ENCODE measurements at places on chromosomes 12 and 14.

DNA sequence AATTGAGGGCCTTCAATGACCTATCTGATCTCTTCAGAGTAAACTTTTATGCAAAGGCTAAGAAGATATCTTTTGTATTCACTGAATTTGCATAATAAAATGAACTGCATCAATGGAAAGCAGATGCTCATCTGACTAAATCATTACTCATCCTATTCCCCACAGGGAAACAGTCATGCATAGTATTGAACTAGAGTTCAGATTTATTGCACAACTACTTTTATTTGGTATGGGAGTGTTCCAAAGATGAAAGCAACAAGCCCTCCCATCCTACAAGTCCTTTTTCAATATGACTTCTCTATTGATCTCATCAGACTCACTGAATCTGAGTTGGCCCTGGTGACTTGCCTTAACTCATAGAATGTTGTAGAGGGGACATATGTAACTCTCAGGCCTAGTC lies 159.8 kb downstream of the KITLG start:
- peak; percentile 72 for DNase-seq

GRCh38 chr12:106082216-106083175 lies 56.3 kb downstream of the NUAK1 start:
- DNase-seq, result no peak

DNA sequence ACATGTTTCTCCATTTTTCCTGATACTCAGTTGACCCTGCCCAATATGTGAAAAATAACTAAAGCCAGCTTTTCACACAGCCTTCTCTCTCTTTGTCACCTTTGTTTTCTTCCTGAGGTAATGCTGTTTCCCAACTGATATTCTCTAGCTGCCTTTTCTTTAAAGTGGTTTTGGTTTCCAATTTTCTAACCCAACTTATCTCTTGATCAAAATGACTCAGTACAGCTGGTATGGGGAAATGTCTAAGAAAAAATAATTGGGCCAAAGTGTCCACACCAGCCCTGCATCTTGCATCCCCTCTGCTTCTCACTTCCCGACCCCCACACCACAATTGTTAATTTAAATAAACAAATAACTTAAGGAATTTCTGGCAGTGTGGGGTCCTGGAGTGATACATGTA lies 193.8 kb downstream of the SYT1 start:
- DNase-seq, result no peak

- no peak for DNase-seq
Measured at GRCh38 chr14:31253746-31254471, 46.3 kb upstream of the HECTD1 start.

- no peak for DNase-seq
Measured at GRCh38 chr14:98770151-98770550, 501.8 kb downstream of the BCL11B start.

DNA sequence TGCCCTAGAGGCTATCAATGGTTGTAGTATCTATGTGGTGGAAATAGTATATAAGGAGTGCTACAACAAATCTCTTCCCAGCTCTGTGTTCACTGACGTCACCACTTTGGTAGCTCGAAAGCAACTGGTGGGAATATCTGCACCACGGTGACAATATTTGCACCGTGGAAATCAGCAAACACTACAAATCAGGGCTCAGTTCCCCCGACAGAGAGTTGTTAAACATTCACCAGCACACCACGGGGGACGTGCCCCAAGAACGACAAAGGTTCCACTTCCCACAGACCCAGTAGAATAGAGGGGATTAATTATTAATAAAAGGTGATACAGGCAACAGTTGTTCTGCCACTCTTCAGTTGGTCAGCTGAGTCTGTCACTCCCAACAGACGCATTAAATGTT lies 98.4 kb downstream of the CCDC60 start:
- DNase-seq, result no peak

GRCh38 chr12:92927436-92928281 lies 1.4 kb downstream of the EEA1 start:
- DNase-seq, result peak; percentile 37

GRCh38 chr14:76348898-76349297 lies 27.0 kb upstream of the ESRRB start:
- DNase-seq, result peak; percentile 25

GRCh38 chr12:71642264-71642663 lies 21.4 kb downstream of the ZFC3H1 start:
- no peak for DNase-seq

- DNase-seq, result no peak
Measured at GRCh38 chr14:91685600-91685999, 46.3 kb downstream of the CATSPERB start.

- DNase-seq, result no peak
Measured at GRCh38 chr14:86961106-86961716, 1031.8 kb downstream of the GALC start.

- DNase-seq, result no peak
Measured at GRCh38 chr12:110564471-110564991, 18.6 kb downstream of the PPTC7 start.

DNA sequence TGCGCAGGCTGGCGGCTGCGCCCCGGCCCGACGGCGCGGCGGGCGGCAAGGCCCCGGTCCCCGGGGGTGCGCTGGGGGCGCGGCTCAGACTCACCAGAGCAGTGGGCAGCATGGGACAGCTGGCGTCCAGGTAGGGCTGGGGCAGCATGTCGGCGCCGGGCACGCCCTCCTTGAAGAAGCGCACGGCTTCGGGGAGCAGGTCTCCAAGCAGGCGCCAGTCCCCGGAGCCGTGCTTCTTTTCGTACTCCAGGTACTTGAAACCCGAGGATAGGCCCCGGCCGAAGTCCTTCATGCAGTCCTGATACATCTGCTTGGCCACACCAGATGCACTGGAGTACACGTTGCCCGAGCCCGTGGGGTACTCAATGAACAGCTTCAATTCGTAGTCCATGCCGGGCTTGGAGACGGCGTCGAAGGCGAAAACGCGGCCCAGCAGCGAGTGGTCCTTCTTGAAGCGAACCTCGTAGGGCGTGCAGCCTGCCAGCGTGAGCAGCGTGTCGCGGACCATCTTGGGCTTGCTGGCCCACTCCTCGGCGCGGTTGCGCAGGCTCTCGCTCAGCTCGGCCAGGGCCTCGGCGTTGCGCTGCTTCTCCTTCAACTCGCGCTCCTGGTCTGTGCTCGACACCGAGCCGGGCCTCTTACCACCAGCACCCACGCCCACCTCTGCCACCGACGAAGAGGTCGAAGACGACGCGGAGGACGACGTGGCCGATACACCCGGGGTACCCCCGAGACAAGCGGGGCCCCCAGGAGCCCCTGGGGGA lies 2.2 kb downstream of the IRF2BPL start:
- no peak for DNase-seq

DNA sequence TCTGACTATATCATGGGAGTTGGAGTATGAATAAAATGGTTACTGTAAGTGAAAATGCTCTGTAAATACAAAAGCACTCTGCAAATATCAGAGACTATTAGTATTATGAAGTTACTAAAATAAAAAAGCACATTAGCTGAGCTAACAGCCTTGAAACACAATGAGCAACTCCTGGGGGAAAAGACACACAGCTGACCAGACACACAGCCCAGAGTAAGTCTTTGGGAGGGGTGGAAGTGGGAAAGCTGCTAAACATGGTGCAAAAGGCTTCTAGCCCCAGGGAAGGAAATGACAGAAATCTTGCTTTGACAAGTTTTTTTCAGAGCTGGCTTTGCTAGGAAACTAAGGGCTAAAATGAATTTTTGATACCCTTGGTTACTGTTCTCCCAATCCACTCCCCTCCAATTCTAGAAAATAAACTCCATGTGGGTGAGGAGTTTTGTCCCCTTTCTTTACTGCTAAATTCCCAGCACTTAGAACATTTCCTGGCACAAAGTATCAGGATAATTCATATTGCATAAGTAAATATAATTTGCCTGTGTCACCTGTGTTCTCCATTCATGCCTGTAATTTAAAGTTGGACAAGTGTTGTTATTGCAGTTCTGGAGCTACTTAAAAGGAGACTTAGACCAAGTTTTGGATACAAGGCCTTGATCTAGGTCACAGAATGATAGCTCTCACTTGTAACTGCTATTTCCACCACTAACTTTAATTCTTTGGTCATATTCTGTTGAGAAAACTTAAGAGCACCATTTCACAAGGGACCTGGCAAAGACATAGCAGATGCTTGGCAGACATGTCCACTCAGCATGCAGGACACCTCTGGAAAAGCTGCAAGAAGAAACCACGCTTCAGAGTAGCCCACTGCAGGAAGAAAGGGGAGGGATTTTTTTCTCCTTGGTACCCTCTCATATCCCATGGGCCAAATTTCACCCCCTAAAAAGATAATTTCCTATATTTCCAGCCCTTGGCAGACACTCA lies 19.0 kb upstream of the RAB3IP start:
- DNase-seq, result no peak

- no peak for DNase-seq
Measured at GRCh38 chr14:79852950-79853744, 358.2 kb downstream of the DIO2 start.

GRCh38 chr14:59336098-59336497 lies 129.1 kb downstream of the GPR135 start:
- no peak for DNase-seq

- DNase-seq, result no peak
Measured at GRCh38 chr14:81091660-81092059, 129.1 kb downstream of the GTF2A1 start.

- no peak for DNase-seq
Measured at GRCh38 chr12:53981634-53982565, 3.0 kb upstream of the HOXC10 start.

GRCh38 chr14:20350282-20350681 lies 6.8 kb downstream of the PARP2 start:
- no peak for DNase-seq

DNA sequence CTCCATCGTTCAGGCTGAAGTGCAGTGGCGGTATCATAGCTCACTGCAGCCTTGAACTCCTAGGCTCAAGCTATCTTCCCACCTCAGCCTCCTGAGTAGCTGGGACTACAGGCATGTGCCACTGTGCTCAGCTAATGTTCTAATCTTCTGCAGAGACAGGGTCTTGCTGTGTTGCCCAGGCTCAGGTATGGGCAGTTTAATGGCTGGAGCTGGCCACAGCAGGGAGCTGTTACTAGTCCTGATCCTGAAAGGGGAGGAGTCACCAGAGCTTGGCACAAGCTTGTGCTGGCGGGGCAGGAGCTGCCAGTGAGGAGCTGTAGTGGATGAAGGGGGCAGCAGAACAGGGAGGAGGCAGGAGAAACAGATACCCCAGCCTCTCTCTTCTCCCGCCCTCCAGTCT lies 10.6 kb downstream of the TMEM120B start:
- no peak for DNase-seq

DNA sequence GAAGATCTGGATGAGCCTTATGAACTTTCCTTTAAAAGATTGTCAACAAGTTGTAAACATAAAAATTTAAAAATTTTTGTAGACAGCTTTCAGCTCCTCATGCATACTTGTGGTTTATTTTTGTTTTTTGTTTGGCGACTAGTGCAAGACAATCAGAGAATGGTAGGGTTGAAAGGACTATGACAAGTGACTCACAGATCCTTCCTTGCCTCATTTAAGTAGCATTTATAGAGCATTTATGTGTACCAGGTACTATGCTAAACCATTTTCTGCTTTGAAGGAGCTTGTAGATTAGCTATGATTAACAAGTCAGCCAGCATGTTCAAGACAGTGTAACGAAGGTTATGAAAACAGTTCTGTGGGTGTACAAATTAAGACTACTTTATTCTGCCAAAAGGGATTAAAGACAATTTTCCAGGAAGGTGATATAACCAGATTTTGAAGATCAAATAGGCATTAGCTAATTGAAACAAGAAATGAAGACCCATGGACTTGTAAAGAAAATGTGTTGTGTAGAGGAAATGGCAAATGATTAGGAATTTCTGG lies 122.0 kb downstream of the PCNX1 start:
- no peak for DNase-seq

DNA sequence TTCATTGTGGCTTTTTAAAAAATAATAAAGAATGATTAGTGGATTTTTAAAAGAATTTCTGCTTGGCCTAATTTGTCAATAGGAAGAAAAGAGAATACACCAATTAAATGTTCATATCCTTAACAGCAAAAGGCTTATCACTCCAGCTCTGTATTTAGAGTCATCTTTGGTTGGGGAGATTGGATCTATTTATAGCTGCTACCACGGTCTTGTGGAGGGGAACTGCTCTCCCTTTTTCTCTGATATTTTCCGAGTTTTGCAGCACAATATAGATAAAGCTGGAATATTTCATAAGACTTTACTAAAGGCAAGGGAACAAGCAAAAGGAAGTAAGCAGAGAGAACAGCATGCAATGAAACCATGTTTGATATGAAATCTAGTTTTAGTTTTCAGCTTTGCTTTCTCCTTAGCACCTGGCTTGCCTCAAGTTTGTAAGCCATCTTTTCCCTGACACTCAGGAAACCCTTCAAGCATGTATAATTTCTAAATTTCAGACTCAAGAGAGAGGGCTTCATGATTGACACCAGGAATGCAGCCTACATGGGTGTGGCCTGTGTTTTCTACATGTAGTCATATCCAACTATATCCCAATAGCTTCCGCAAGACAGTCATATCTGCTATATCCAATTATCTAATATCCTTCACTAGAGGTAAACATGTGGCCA lies 35.2 kb downstream of the BRMS1L start:
- no peak for DNase-seq

DNA sequence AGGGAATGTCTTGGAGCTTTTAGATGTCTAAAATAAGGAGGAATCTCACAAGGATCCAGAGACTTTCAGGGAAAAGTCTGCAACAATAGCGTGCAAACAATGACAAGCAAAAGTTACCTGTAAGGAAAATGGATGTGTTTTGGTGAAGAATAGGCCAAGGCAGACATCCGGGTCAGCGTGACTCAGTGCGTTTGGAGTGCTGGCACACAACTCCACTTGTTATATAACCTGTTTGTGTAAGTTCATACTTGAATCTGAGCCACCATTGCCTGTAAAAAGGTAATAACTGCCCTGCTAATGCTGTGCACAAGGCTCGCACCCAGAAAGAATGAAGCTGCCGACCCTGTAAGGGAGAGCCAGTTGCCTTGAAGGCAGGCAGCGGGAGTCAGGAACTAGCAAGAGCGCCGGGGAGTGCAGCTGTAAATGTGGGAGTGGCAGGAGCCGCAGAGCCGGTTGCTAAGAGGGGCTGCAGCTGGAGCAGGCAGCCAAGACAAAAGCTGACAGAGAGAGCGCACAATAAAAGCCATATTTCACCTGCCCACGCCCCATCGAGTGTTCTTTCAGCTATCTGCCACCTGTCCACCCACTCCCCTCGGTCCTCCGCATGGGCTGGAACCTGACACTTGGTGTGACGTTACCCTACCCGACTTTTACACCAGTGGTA lies 638.5 kb upstream of the MIS18BP1 start:
- DNase-seq, result no peak

Data from amniotic stem cell (primary cell).